ENCODE measurements at places on chromosomes 4 and X.

DNA sequence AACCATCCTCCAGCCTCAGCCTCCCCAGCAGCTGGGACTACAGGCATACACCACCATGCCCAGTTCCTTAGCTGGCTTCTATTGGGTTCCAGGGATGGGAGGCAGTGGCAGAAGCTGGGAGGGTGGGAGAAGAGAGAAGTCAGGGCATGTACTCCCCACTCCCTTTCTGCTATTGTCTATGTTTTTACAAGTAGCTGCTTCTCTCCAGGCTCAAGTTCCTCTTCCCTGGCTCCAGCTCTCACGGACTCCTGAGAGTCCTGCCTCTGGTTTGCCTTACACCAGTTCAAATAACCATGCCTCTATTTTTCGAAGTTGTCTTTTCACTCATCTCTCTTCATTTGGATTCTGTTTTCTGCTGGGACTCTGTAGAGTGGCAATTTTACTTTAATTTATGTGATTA, 2.9 kb downstream of the TBC1D9 start:
- no peak for DNase-seq

DNA sequence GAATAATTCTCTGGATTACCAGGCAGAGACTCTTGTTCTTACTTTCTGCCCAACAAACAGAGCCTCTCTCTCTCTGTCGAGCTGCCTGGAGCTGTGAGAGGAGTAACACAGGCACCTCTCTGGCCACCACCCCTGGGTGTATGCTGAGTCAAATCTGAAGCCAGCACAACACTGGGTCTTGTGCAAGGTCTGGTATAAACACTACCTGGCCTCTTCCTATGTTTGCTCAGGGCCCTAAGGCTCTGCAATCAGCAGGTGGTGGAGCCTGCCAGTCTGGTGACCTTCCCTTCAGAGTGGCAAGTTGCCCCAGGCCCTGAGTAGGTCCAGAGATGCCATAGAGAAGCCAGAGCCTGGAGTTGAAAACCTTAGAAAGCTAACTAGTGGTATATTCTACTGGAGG, 139.9 kb downstream of the CPXCR1 start:
- DNase-seq = no peak

GRCh38 chrX:155673338-155673737, 60.6 kb upstream of the TMLHE start:
- DNase-seq = no peak

- DNase-seq = no peak
Observed at GRCh38 chr4:16550531-16550930, 324.3 kb upstream of the TAPT1 start.

GRCh38 chrX:69156638-69157037, 8.6 kb downstream of the PJA1 start:
- DNase-seq = no peak

DNA sequence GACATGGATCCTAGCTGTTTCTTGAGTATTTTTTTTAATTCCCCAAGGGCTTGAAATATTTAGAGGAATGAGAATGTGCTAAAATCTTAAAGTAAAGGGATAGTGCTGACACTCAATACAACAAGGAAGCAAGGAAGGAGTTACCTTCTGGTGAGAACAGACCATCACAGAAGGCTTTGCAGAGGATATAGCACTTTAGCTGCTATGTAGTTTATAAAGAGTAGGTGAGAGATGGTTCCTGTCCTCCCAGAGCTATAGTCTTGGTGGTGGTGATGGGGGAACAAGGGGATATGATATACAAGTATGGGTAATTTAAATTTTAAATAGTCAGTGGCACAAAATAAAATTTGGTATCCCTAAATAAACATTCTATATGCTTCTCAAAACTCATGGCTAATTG, 47.6 kb downstream of the MTHFD2L start:
- DNase-seq = no peak

DNA sequence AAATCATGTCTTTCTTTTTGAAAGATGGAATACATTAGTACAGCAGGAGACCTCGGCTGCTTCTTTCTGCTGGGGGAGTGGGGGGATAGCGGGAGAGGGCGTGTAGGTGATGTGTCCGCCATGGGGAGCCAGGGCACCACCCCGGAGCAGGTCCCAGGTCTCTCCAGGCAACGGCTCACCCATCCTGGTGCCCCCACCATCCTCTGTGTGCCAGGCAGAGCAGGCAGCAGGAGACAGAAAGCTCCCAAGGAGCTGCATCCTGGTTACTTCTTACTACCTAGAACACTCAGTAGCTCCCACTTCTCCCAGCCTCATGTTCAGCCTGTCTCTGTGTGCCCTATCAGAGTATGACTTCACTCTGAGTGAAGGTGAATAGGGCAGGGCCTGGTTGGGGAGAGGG, 23.6 kb downstream of the TNIP2 start:
- no peak for DNase-seq

GRCh38 chr4:178871476-178871875, 1429.2 kb upstream of the AGA start:
- DNase-seq = no peak

- DNase-seq = peak; percentile 24
Observed at GRCh38 chr4:180665994-180666824, 1577.0 kb upstream of the TENM3 start.

Measured in hematopoietic multipotent progenitor cell treated with erythropoietin and hydrocortisone succinate and interleukin-3 and kit ligand, for 17 days (in vitro differentiated cells).